Ascending aorta (tissue), 2 donors: ENCODE measurements at places on chromosomes 4 and X.

- DNase-seq: no peak
Measured at GRCh38 chr4:139753686-139754085, 88.1 kb downstream of the MGST2 start.

DNA sequence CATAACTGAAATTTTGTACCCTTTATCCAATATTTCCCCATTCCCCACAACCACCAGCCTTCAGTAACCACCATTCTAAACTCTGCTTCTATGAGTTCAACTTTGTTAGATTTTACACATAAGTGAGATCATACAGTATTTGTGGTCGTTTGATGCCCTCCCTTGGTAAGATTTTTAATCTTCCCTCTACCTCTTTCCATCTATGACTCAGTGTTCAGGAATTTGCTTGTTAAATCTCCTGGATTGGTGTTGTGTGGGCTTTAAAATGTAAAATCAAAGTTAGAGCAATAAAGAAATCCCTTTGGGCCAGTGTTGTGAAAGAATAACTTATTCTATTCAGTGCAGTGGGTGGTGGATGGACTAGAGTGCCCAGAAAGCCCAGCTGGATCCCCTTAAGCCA, 37.4 kb downstream of the SLC16A2 start:
- no peak for DNase-seq

- DNase-seq: no peak
Measured at GRCh38 chr4:150782311-150782710, 200.4 kb downstream of the MAB21L2 start.

DNA sequence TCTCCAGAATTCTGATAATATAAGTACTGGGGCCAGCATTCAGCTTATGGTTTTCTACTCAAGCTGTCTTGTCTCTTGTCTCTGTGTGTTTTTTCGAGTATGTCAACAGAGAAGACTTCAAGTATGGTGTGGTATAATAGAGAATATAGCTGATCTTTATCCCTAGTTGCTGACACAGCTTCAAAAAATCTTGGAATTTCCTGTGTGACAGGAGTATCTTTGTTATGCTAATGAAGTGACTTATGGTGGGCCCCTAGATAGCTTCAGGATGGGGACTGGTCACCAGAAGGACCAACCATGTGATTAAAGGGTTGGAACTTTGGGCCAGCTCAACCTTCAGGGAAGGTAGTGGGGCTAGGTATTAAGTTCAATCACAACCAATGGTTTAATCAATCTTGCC, 2.9 kb downstream of the GPRASP3 start:
- DNase-seq: no peak

DNA sequence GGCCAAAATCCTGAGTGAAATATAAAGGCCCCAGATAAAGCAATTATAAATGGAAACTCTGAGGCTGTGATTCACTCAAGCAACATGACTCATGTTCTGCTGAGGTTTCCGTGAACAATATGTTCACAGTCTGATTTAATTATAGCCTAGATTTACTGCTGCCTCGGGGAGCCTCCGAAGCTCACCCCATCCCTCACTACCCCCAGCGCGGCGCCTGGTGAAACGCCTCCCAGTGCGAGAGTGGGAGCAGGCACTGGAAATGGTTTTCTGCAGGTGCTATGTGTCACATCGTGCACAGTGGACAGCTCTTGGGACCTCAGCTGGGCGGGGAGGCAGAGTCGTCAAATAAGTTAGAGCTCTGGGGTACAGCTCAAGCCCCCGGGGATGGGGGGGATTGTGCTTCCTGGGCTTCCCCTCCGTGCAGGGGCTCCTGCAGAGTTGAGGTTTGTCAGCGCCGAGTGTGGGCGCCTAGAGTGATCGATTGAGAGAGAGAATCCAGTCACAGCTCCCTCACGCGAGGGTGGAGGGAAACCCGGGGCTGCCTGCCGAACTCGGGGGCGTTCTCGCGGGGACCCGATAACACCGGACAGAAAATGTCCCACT, 110.6 kb downstream of the PHKA2 start:
- DNase-seq: peak; percentile 71

GRCh38 chr4:87758270-87758669, 41.1 kb upstream of the IBSP start:
- no peak for DNase-seq

DNA sequence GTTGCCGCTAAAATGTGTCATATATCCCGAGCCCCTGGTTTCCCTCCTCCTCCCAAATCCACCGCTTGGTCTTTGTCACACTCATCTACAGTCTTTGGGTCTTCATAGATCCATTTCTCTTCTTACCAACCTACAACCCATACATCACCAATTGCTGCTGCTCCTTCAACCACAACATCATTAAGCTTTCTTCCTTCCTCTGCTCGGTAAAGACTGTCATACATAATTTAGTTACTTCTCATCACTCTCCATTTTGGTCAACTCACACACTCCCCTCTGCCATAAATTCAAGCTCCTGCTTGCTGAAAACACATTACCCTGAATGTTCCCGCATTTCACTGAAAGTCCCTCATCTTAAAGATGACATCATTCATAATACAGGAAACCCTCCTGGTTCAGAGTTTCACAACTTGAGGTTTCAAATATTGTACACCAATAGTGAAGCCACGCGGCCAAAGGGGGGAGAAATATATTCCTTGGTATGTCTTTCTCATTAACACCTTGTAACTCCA, 1.7 kb upstream of the DCTD start:
- DNase-seq: no peak

- no peak for DNase-seq
Measured at GRCh38 chrX:70922774-70923473, 8.0 kb downstream of the SLC7A3 start.

DNA sequence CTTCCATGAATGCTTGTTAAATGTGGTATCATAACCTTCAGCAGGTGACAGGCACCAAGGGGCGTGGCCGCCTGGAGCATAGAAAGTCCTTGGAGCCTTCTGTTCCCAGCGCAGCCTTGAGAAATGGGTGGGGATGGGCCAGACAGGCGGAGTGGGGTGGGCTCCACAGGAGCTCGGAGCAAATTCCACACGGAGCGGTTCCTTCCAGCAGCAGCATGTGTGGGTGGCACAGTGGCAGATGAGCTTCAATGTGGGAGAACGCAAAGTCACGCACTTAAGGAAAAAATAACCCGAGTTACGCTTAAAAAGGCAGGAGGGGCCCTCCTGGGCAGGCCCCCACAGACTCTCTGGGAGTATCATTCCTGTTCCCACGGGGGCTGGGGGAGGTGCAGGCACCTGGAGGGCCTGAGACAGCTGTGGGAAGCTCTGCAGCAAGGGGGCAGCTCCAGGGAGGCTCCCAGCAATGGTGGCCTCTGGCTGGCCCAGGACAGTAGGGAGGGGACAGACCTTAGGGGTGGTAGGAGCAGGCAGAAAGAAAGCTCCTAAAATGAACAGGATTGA, 15.3 kb downstream of the TMEM271 start:
- DNase-seq: no peak

GRCh38 chr4:94338681-94339351, 3.8 kb downstream of the HPGDS start:
- no peak for DNase-seq

DNA sequence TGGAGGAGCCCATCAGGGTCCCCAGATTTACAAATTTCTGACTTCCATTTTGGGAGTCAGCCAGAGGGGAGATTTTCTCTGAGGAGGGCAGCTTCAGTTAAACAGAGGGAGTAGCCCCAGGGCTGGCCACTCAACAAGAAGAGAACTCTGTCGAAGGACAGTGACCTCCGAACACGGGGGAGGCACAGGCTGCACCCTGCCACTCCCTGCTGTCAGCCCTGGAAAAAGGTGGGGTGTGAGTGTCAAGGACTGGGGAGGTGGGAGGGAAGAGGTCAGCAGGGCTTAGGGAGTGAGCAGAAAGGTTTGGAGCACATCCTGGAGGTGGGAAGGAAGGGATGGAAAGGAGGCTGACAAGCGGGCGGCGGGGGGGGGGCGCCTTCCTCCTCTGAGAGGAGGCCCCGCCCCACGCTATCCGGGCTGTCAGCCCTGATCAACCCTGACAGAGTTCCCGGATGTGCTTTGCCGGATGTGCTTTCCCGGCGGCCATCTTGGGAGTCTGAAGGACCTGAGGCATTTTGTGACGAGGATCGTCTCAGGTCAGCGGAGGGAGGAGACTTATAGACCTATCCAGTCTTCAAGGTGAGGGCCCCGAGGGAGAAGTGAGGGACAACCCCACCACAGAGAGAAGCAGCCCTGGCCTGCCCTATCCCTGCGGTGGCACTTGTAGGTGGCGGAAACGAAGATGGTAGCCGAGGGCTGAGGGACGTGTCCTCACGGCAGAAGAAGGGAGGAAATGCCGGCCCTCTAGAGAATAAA, at the start of gene MAGEC1:
TSS of gene MAGEC1 (plus strand) at position 495 of the 756 bp plus-strand sequence. CDS start 1,179 bp downstream, outside the sequence.
- no peak for DNase-seq

GRCh38 chr4:71752383-71753042, 31.4 kb downstream of the GC start:
- no peak for DNase-seq

- DNase-seq: no peak
Measured at GRCh38 chr4:181618896-181619295, 624.3 kb upstream of the TENM3 start.

DNA sequence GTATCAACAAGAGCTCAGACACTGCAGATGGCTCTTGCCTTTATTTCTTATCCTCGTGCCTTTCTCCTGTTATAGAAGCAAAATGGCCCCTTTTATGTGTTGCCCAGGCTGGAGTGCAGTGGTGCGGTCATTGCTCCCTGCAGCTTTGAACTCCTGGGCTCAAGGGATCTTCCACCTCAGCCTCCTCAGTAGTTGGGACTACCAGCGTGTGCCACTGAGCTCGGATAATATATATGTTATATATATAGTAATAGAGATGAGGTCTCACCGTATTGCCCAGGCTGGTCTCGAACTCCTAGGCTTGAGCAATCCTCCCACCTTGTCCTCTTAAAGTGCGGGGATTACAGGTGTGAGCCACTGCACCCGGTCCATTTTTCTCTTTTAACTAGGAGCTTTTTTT, 79.7 kb downstream of the TMEM131L start:
- no peak for DNase-seq

DNA sequence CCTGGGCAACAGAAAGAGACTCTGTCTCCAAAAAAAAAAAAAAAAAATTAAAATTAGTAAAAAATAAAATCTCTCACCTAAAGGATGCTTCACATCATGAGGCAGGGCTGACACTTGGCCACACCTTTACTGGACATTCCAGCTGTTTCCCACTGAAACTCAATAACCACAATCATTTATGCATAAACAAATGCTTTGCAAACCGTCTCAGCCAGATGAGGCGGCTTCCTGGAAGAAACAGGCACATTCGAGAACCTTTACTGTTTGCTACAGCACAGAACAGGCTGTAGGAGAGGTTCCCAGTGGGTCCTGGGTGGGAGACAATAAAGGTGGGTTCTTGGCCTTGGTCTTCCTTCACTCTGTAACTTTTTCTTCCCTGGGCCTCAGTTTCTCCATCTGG, 10.9 kb upstream of the TBC1D14 start:
- DNase-seq: peak; percentile 7

DNA sequence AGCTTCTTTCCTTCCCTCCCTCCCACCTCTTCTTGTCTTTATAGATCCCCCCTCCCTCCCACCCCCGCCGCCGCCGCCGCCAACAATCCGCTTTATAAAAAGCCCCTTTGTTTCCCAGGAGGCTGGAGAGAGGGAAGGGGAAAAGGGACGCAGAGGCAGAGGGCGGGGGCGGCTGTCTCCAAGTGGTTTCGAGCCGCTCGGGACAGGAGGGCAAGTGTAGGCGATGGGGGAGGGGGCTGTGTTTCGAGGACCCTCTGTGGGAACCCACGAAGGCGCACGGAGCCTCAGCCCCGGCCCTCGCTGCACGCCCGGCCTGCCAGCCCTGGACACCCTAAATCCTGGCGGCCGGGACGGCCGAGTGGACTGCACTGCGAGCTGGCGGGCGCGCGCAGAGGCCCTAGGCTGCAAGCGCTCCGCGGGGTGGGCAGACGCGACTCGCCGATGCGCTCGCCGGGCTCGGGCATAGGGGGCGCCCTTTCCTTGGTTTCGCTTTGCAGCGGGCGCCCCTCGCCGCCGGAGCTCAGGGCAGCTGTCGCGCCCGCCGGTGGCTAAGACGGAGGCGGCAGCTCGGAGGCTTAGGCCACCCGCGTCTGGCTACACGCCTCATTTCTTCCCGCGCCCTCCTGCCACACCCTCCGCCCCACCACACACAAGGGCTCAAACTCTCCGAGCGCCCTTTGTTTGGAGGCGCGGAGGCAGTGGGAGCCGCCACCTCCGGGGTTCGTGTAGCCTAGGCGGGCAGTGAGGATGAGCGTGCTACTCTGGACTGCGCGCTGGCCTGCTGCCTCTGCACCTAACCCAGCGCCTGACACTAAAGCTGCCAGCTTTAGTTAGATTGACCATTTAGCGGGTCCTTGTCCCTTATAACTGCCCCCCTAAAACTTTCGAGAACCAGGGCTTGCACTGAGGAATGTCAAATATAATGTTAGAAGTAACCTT, 2.2 kb downstream of the MAMLD1 start:
- peak; percentile 80 for DNase-seq

DNA sequence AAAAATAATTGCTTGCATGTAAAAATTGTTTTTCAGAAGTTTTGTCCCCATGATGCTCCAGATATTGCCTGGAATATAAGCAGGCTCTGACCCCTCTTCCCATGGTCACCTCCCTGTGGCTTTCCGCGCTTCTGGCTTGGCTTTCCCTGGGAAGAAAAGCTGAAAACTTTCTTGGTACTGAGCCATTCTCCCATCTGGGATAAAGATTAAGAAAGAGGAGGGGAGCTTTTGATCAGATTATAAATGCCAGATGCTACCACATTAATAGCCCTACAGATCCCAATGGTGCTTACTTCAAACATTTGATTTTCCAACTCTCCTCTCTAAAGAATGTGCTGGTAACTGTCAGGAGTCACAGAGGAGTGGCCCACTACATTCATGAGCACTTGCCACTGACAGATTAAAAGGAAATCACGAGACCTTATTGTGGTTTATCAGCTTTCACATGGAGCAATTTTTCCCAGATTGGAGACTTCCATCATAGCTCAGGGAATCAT, 54.4 kb upstream of the GAB1 start:
- DNase-seq: no peak

GRCh38 chrX:154840856-154841255, 6.4 kb upstream of the SMIM9 start:
- no peak for DNase-seq

- no peak for DNase-seq
Measured at GRCh38 chr4:100738196-100739165, 220.7 kb upstream of the EMCN start.

GRCh38 chr4:62359441-62360155, 1159.5 kb downstream of the ADGRL3 start:
- no peak for DNase-seq

DNA sequence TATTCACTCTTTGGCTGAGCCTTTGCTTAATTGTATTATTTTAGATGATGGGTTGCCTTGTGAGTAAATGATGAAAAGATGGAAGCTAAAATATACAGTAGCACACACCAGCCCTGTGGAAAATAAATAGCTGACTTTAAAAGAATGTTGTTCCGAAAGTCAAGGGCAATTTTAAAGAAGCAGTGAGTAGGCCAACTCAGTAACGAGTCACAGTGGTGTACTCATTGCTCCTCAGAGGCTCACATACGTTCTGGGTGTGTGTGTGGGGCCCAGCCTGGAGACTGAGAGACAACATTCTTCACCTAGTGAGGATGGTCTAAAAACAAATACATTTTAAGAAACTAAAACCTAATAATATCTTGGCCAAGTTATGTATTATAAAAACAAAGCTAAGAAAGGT, 640.3 kb downstream of the TRIML1 start:
- no peak for DNase-seq
